ENCODE measurements at places on chromosomes 5 and 9.

- DNase-seq = peak; percentile 67
Observed at GRCh38 chr5:139708877-139709581, 60.9 kb downstream of the CXXC5 start.

DNA sequence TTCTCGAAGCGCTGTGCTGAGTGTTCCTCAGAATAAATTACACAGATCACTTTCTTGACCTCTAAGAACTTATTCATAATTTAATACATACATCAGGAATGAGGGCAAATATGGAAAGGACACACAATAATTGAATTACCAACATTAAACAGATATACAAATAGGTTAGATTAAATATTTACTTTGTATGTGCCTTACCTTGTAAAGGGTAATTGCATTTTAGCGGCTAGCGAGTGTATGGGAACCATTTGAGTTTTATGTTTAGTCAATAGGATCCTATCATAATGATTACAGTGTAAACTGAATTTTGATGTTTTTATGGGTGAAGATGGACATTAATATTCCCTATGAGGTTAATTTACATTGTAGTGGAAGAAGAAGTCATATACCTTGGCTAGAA is 1187.1 kb upstream of the WWC1 start:
- DNase-seq = no peak

GRCh38 chr5:113367586-113367985 is 67.2 kb downstream of the TSSK1B start:
- DNase-seq = no peak

- no peak for DNase-seq
Observed at GRCh38 chr9:121556082-121556481, 56.4 kb upstream of the GGTA1 start.

GRCh38 chr5:105907016-105907415 is 1763.7 kb downstream of the EFNA5 start:
- DNase-seq = no peak

- DNase-seq = no peak
Observed at GRCh38 chr5:115736004-115736689, 80.3 kb downstream of the CDO1 start.

DNA sequence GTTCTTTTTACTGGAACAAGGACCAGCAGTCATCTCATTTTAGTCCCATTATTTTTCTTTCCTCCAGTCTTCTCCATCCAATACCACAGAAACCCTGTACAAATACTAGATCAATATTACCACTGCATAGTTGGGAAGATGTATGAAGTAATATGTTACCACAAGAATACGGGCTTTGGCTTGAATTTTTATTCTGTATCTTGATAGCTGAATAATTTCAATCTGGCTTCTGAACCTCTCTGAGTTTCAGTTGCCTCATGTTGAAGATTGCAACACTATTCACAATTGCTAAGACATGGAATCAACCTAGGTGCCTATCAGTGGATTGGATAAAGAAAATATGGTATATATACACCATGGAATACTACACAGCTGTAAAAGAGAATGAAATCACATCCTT is 82.9 kb downstream of the SGCD start:
- no peak for DNase-seq

DNA sequence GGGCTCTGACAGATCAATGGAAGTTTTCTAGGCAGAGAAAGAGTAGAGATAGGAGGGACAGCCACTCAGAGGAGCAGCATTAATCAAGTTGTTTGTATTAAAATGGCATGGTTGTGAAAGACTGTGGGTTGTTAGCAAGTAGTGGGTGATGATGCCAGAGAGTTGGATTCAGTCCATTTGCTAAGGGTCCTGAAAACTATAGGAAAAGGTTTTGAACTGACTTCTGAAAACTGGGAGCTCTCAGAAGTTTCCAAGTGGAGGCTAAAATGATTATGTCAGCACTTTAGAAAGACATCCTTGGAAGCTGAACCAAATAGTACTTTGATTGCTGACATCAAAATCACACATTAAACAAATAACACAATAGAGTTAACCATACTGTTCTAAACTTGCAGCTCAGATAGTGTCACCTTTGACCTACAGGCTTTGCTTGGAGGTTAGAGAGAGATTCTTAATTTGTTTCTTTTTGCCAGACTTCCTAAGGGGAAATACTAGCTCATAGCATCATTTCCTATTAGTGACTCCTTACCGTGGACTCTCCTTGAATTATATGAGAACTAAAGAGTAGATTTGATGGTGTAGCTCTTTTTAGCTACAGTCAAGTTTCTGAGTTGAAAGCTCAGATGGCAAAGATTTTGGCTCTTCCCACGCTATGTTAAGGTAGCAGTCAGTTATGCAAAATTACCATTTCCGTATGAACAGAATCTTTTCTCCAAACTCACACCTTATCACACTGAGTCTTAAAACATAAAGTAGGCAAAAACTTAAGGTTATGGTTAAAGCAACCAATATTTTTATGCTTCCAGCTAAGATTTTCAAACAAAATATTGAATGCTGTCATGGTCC is 277.1 kb downstream of the NR3C1 start:
- DNase-seq = no peak

DNA sequence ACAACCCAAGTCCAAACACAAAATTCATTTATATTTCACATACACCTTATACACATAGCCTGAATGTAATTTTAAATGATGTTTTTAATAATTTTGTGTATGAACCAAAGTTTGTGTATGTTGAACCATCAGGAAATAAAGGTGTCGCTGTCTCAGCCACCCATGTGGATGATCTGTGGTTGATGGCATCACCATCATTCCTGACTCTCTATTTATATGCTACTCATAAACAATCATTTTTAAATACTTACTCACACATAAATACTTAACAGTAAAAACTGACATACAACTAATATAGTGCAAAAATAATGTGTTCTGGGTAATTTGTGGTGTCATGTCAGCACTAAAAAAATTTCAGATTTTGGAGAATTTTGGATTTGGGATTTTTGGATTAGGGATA is 38.4 kb downstream of the SMC5 start:
- no peak for DNase-seq

DNA sequence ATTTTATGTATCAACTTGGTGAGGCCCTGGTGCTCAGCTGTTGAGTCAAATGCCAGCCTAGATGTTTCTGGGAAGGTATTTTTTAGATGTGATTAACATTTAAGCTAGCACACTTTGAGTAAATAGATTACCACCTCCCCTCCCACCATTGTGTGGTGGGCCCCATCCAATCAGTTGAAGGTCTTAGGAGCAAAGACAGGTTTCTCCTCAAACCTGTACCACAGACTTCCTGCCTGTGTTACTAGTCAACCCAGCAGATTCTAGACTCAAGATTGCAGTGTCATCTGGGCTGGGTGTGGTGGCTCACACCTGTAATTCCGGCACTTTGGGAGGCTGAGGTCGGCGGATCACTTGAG is 33.8 kb downstream of the MRPL36 start:
- no peak for DNase-seq

- DNase-seq = no peak
Observed at GRCh38 chr5:155897761-155898160, 429.2 kb upstream of the SGCD start.

GRCh38 chr9:114464281-114465051 is 40.8 kb downstream of the WHRN start:
- DNase-seq = no peak

DNA sequence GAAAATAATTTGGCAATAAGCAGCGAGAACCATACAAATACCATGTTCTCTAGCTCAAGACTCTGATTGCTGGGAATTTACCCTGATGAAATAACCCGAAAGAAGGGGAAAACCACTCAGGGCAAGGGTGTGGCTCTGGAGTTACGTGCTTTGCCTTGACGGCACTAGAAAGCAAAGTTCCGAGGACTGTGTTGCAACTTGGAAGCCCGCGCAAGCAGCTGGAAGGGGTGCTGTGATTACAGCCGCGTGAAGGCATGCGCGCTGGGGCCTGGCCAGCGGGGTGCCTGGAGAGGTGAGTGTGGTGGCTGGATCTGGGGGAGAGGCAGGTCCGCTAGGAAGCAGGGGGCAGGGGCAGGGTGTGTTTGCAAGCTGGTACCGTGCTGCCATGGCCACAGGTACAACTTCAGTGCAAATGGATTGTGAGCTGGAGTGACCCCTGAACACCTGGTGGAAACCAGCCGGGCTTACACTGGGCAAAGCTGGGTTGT is 52.6 kb upstream of the CNOT6 start:
- no peak for DNase-seq

GRCh38 chr9:109181284-109181683 is 14.2 kb upstream of the FRRS1L start:
- DNase-seq = no peak

DNA sequence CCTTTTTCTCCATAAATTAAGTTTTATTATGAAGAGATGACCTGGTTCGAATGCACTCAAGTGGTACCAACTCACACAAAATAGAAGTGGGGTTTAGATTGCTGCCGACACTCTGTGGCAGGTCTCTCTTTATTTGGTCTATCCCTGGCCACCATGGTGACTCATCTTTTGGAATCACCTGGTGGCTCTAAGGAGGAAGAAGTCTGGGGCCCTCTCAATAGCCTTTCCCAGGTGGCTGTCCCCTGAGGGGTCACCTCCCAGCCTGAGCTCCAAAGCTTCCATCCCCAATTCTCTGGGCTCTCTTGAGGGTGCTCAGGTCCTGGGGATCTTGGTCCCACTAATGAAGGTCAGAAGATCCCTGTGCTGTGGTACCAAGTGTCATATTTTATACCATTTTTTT is 136.8 kb downstream of the MVB12B start:
- no peak for DNase-seq

- DNase-seq = no peak
Observed at GRCh38 chr5:108858959-108859358, 111.3 kb downstream of the FER start.

GRCh38 chr9:100286257-100286656 is 66.5 kb downstream of the TEX10 start:
- DNase-seq = no peak

GRCh38 chr5:36655161-36655560 is 48.8 kb downstream of the SLC1A3 start:
- DNase-seq = peak; percentile 10

GRCh38 chr9:123472862-123473614 is 117.0 kb downstream of the CRB2 start:
- no peak for DNase-seq

DNA sequence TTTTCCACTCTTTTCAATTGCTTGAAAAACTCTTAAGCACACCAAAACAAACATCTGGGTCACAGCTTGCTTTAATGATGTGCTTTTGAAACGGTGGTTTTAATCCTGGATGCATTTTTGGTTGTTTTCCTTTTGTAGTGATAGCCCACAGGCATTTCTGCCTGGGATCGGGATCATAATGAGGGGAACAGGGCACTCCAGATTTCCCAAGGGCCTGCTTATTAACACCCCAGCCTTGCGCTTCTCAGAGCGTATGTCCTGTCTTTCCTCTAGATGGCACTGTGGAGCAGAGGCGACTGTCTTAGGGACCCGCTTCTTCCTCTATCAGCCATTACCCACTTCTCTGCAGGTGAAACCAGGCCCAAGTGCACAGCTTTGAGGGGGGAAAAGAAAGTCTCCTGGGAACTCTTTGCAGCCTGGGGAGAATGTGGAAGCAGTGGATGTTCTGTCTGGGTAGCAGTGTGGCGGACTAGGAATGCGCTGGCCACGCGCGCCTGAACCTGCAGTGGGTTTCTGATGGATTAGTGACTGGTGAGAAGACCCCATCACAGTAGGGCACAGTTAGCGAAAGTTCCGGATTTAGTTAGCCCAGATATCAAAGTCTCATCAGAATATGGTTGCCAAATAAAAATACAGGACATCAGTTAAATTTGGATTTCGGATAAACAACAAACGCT is 190.1 kb downstream of the GNA14 start:
- peak; percentile 78 for DNase-seq

DNA sequence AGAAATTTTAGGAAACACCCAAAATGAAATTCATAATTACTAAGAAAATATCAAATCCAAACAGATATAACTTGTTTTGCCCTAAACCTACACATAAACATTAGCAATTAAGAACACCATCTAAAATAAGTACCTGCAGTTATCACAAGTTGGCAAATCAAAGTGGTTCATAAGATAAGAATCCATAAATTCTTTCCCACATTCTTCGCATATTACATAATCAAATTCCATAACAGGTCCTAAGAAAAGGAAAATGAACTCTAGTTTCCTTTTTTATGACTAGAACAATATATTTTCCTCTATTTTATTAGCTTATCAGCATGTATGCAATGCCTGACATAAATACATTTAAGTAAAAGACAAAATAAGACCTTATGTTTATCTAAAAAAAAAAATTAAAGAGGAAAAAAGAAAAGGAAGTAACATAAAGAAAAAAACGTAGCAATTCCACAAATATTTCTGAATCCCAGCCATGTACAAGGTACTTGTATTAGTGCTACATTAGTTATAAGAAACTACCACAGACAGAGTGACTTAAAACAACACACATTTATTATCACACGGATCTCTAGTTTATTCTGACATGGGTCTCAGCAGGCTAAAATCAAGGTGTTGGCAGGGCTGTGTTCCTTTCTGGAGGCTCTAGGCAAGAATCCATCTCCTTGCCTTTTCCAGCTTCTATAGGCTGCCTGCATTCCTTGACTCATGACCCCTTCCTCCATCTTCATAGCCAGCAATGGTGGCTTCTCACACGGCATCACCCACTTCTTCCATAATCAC is 7.5 kb downstream of the XPA start:
- DNase-seq = no peak

DNA sequence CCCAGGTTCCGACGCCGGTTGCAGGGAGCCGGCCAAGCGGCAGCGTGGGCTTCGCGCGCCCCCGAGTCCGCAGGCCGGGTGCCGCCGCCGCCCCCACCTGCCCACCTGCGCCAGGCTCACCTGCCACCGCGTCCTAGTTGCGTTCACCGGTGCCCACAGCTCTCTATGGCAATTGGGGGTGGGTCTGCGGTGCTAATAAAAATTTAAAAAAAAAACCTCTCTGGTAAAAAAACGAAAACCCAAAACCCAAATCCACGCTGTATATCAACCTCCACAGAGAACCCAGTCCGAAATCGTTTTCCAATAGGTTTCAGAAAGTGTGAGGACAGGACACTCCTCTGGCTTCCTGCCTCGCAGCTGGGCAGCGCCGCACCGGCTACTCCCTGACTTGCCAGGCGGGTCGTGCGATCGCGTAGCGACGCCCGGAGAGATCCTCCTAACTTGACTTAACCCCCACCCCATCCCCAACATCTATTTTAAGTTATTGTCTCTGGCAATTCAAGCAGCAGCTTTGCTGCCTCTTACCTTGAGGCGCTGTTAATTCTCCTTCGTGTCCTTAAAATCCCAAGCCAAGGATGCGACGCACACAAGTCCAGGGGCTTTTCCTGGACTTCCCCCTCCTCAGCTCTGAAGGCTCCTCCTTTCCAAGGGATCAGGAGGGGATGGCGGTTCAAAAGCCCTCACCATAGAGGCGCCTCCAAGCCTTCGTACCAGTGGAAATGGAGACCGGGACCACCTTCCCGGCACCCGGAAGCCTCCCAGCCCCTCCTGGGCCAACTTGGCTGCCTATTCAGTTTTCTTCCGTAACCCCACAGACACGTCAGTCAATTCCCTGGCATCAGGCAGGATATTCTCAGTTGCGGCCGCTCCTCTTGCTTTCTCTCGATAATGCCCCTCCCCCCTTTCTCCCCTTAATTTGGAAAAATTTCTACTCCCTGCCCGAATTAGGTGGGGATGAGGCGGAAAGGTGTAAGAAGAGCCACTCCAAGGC is 1639.4 kb upstream of the C9orf72 start:
- DNase-seq = no peak

DNA sequence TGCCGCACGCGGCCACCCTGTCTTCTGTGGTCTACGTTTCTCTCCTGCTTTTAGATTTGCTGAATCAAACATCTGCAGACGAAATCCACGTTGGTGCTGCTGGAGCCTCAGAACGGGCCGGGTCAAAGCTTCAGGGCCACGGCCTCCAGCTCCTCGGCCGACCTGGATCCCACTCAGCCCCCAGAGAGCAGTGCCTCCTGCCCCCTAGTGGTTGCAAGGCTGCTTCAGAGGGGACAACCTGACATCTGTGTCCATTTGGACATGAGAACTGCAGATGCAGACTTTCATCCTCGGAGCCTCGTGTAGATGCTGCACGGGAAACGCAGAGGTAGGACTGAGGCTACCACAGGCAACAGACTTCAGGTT is 23.0 kb upstream of the SLC6A3 start:
- DNase-seq = peak; percentile 37
